ENCODE measurements at places on chromosomes 5 and 9.

DNA sequence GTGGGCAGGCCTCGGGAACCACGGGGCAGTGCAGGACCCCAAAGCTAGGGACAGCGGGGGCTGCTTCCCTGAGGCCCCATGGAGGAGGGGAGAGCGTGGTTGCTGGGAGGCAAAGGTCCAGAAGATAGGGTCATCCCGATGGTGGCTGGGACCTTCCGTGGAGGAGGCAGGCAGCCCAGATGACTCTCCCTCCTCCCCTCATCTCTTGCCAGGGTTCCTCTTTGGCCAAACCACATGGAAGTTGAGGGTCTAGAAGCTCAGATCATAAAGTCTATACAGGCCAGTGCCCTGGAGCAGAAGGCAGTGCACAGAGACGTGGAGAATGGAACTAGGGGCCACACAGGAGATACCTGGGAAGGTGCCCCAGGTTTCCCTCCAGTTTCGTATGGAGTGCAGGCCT lies 22.6 kb downstream of the DAB2IP start:
- DNase-seq, result no peak

GRCh38 chr9:96140296-96141127 lies 161.5 kb downstream of the HSD17B3 start:
- no peak for DNase-seq

DNA sequence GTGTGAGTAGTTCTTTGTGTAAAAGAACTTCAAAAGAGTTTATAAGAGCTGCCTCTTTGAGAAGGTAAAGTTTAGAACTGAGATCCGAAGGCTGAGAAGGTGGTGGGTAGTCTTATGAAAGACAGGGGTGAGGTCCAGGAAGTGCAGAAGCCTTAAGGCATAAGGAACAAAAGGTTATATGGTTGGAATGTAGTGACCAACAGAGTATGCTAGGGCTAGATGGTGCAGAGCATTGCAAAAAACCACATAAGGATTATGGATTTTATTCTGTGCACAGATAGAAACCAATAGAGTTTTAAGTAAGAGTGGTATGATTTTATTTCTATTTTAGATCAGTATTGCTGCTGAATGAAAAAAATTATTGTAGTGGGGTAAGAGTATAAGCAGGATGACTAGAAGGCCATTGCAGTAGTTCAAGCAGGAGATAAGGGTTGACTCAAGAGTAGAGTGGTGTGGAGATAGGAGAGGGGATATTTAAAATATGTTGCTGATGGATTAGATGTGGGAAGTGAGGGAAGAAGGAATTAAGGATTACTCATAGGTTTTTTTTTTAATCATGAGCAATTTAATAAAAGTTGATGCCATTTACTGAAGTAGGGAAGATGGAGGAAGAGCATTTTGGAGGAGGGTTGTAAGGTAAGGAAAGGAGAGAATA lies 3.7 kb downstream of the RECK start:
- no peak for DNase-seq

GRCh38 chr5:72557167-72558045 lies 50.2 kb upstream of the ZNF366 start:
- no peak for DNase-seq
